ENCODE measurements at places on chromosomes 1 and 21.
A peak's percentile ranks its signal among the peaks of the same experiment; 100 is the strongest.

DNA sequence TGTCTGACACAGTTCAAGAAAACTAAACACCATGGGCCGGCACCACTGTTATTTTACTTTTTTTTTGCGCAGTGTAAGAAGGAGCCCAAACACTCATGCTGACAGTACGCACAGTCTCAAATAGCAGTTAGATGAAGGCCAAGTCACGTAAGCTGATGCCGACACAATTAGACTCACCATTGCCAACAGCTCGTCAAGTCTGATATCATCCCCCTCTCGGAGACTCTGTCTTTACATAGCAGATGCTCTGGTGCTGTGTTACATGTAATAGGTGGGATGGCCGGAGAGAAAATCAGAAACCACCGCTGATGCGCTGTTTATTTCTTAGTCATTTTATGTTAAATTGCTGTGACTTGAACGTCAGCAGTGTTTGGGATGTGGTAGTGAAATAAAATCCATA, 49.3 kb downstream of the TGFB2 start:
- no peak for DNase-seq

- peak; percentile 91 for DNase-seq
Measured at GRCh38 chr21:41068967-41069642, 98.9 kb upstream of the BACE2 start.

GRCh38 chr1:92989253-92989652, 28.0 kb upstream of the DIPK1A start:
- DNase-seq, result no peak

DNA sequence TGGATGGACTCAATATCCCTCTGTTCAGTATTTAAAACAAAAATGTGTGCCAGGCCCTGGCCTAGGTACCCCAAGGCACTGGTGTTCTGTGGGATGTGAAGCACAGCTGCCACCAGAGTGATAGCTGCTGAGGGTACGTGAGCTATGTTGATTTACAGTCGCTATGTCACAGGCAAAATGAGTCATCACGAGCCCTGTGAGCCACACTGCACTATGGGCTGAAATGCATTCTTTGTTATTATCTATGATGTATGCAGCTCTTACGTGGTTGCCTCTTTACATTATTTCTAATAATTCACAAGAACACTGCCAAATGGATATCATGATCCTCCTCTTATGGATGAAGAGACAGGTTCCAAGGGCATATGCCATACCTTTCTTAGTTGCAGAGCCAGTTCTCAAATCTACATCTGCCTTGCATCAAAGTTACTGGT, 2.1 kb downstream of the TEX38 start:
- no peak for DNase-seq

DNA sequence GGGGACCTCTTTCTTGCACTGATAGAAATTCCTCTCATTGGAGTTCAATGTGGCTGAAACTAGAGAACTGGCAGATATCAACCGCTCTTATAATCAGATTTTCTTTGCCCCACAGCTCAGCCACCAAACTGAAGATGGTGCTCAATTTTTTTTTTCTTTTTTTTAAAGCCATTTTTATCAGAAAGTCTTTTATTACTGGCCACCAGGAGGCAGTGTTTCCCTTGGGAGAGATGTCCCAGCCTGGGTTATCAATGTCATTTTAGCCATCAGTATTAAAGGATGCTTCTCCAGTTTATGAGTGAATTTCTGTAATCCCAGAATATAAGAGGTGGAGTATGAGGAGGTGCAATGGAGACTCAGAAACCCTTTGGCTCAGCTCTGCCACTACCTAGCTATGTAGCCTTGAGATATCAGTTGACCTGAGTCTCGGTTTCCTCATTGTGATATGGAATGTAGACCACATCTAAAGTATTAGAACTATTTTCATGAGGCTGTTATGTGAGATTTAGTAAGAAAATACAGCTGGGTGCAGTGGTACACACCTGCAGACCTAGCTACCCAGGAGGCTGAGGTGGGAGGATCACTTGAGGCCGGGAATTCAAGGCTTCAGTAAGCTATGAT, 27.6 kb downstream of the CD244 start:
- DNase-seq, result peak; percentile 42
